ENCODE measurements at places on chromosomes 3 and 15.

- no peak for DNase-seq
These were observed 55.6 kb upstream of the SKOR1 start for GRCh38 chr15:67769497-67770357.

DNA sequence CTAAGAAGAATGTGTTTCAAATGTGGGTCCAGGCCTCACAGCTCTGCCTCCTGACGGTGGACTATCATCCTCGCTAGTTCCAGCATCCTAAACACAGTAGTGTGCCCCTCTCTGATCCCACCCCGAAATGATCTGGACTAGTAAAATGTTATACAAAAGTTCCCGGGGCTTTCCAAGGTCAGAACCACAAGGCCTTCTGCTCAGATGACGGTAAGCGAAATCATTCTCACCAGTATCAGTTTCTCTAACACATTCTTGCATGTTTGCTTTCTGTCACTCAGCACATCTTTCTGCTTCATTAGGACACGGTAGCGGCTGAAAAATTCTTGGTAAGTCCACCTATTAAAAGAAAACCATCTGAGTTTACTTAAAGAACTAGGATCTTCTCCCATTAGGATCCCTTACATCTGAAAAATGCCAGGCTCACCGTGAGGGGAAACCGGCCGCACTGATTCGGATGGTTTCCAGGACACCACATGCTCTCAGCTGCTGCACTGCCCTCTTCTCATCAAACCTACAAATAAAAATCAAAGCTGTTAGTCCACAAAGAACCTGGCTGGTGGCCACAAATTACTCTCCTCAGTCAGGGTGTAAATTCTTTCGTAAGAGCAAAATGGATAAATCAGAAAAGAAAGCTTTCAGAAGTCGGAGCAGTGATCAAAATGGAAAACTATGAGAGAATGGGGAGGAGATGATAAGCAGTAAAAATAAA lies 83.9 kb upstream of the MYO5C start:
- DNase-seq: no peak

- no peak for DNase-seq
These were observed 4.1 kb downstream of the CCNDBP1 start for GRCh38 chr15:43189296-43189695.

DNA sequence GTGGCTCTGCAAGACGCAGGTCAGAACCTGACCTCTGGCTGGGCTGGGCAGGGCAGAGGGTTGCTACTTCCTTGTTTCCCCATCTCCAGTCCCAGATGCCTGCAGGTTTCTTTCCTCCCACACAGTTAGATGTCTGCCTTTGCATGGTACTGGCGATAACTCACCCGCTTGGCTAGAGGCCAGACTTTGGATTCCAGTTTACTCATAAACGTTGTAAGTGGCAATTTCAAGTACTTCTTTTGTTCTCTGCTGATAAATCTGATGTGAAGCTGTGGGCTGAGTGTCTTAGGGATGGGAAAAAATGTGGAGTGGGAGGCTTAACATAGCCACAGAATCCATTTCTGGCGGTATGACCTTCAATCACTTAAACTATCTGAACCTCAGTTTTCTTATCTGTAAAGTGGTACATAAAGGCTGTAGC lies 194.2 kb downstream of the EBLN2 start:
- DNase-seq: no peak

DNA sequence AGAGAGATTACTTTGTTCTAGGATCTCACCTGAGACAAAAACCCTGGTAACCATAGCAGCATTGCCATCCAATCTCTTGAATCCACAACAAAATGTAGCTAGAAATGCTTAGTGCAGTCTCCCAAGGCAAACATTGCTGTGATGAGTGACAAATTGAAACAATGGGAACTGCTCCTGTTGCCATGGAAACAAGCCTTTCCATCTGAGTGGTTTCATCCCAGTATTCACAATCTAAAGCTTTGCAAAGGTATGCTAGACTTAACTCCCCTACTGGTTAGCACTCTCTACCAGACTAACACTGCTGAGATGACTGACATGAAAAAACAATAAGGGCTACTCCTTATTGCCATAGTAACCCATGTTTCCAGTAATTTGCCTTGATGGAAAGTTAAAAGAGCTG lies 172.6 kb upstream of the CNTN3 start:
- no peak for DNase-seq

DNA sequence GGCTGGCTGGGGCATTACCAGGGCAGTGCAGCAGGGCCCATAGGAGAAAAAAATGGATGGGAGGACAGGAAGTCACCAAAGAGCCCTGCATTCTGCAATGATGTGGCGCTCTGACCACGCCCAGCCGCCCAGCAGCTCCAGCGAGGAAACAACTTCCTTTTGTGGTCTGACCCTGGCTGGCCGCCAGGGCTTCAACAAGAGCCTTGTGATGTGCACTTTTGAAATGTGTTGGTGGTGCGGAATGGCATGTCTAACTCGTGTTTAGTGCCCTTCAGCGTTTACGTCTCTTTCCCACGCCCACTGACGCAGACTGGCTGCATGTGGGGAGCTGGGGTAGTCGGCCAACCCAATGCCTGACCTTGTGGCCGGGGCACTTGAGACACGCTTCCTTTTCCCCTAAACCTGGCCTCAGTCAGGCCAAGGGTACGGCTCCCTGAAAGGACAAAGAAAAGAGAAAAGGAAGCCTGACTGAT lies 81.9 kb upstream of the CTNNB1 start:
- DNase-seq: peak; percentile 80

Data from CD4-positive, CD25-positive, alpha-beta regulatory T cell (primary cell).